Effector memory CD4-positive, alpha-beta T cell (primary cell): ENCODE measurements at places on chromosomes 2 and 18.

GRCh38 chr2:191514613-191515012, 163.3 kb upstream of the NABP1 start:
- no peak for DNase-seq

DNA sequence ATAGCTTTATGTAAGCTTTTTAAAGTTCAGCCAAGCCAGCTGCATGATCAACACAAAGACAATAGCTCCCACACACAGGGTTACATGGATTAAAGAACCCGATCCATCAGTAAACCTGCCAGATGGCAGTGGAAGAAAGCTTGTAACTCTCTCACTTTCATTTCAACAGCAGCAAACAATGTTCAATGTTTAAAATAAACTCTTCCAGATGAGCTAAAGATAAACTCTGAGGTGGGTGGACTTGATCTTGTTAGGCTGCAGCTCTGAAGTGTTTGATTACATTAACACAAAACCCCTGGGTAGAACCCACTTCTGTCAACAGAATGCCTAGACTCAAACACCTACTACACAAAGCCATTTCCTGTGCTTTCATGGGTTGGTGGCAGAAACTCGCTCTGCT, 13.9 kb downstream of the RDH14 start:
- DNase-seq: no peak

DNA sequence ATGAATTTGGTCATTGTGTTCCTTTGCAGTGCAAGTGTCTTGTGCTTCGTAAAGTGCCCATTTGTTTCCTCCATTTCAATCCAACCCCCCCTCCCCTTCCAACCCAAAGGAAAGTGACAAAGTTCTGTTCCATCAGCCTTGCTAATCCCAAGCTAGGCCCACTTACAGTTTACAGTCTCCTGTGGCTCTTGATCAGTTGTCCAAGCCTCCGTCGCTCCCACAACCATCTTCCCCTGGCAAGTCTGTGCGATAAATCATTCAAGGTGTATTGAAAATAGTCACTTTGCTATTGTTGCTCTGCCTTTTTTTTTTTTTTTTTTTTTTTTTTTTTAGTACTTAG, 6.5 kb downstream of the POU3F3 start:
- DNase-seq: no peak

DNA sequence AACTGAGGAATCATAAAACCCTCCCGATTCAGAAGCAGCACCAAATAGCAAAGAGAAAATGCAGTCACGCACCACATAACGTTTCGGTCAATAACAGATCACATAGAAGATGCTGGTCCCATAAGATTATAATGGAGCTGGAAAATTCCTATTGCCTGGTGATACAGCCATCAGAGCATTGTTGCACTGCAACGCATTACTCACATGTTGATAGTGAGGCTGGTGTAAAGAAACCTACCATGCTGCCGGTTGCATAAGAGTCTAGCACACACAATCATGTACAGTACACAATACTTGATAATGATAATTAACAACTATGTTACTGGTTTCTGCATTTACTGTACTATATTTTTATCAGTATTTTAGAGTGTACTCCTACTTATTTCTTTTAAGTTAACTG, 32.5 kb downstream of the RNF152 start:
- DNase-seq: no peak

DNA sequence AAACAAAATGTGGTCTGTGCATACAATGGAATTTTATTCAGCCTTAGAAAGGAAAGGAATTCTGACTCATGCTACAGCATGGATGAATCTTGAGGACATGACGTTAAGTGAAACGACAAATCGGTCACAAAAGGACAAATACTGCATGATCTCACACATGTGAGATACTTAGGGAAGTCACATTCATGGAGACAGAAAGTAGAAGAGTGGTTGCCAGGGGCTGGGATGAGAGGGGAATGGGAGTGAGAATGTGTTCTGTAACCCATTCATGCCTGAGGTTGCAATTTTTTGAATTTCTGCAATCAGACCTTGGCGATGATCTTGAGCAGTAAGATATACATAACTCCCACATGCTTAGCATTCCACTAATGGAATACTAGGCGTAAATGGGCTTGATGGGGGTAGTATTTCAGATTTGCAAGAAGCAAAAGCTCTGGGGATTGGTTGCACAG, 22.0 kb downstream of the FHL2 start:
- no peak for DNase-seq

DNA sequence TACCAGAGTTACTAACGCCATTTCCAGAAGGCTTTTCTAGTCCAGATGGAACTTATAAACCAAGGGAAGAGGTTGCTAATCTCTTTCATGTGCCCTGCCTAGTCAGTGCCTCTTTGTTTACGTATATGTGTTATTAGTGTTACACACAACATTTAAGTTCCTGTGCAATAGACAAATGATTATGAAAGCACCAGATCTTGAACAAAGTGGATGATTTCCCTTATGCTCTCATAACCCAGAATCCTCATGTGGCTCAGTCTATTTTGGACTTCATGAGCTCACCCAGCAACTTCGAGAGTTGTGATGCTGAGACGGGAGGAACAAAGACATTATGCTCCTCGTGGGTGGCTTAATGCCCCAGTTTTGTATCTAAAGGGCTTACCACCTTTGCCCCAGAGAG, 214.4 kb upstream of the SP5 start:
- no peak for DNase-seq

GRCh38 chr2:148909114-148909513, 34.1 kb downstream of the KIF5C start:
- DNase-seq: no peak

GRCh38 chr2:203857656-203858055, 9.9 kb upstream of the CTLA4 start:
- DNase-seq: no peak

DNA sequence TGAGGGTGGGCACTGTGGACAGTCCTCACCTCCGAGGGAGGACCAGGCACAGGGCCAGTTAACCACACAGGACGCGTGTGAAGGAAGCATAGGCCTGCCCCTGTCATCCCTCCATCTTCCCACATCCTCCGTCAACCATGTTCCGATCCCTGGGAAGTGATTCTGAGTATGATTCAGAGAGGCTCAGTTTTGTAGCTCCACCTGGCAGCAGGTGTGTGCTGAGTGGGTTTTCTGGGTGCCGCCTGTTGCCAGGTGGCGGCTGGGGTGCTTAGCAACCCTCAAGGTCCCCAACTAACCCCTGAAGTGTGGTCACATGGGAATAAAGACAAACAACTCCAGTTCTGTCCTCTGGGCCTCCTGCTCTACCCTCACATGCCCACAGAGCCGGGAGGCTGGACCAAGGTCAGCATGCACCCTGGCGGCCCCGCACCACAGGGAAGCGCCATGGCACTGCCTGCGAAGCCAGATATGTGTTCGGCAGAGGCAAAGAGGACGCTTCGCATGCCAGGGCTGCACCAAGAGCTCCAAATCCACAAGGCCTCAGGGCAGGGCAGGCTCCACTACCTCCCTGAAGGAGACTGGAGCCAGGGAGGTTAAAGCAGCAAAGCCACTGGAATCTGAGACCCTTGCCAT, 60.0 kb downstream of the ADCY3 start:
- no peak for DNase-seq

DNA sequence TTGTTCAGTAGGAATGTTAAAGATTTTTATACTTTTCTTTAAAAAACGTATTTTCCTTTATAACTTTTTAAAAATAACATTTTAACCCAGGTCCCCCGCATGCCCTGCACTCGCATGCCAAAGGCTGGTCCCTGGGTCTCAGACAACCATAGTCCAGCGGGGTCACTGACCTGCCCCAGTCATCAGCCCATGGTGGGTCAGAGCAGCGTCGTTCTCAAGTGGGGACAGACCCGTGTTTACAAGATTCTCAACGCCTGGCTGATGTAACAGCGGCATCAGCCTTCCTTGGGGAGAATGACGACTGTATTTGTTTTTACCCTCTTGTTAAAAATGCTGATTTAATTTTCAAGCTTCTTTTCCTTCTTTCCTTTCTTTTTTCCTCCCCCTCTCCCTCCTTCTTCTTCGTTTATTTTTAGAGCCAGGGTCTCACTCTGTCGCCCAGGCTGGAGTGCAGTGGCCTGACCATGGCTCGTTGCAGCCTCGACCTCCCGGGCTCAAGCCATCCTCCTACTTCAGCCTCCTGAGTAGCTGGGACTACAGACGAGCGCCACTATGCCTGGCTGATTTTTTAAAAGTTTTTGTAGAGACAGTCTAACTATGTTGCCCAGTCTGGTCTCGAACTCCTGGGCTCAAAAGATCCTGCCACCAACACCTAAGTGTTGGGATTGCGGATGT, 1.0 kb upstream of the EFHD1 start:
- DNase-seq: no peak

DNA sequence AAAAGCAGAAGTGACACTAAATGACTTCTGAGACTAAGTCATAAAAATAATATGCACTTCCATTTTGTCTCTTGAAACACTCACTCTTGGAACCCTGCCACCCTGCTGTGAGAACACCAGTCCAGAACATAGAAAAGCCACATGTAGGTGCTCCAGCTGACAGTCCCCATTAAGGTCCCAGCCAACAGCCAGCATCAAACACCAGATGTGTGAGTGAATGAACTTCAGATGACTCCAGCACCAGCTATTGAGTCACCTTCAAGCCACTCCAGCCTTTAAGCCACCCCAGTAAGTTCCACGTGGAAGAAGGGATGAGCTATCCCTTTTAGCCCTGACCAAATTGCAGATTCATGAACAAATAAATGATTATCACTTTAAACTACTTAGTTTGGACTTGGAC, 31.5 kb upstream of the LGALSL start:
- no peak for DNase-seq

DNA sequence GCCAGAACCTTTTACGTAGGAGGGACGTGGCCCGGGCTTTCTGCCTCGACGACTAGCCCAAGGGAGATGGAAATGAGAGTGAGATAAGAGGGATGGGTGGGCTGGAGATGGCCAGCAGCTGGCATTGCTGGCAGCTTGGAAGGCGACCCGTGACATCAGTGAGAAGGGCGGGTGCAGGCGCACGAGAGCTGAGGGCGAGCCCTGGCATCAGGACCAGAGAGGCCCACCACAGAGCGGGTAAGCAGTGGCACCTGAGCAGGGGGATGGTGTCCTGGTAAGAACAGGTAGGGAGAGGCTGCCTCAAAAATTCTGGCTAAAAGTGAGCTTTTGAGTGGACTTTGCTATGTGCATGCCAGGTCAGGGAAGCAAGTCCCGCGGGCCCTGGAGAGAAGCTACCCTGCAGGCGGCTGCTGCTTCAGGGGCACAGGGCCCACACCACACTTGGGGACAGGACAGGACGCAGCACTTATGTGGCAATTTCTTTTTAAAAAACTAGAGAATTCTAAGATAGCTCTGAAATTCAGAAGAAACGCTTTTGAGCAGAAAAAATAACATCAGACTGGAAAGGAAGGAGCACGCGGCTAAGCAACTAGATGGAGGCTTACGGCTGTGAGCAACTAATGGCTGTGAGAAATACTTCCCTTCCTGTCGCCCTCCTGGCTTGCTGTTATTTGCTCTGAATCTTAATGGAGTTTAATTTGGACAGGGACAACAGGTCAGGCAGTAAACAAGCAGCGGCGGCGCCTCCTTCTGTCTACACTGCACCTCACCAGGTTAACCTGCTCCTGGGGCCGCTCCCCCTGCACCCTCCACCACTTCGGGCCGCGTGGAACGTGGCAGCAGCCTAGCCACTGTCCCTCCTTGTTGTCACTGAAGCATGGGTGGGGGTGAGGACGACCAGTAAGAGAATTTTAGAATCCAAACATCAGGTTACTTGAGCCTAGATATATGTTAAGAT, 20.5 kb downstream of the THAP4 start:
- DNase-seq: no peak

- no peak for DNase-seq
Measured at GRCh38 chr2:227106845-227107759, 56.9 kb downstream of the COL4A4 start.

- no peak for DNase-seq
Measured at GRCh38 chr2:237418300-237418699, 4.3 kb upstream of the COL6A3 start.

DNA sequence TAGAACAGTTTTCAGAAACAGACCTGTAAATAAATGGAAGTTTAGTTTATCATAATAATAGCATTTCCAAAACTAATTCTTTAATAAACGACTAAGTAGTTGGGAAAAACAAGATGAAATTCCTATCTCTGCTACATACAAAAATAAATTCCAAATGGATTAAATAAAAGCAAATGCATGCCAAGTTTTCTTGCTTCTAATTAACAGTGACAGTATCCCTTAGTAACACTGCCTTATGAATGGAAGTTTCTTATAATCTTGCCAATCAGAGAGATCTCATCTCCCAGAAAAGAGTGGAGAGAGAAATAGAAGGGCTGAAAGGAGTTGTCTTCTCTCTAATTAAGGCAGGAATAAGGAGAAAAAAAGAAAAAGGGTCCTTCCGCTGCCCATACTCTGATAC, 133.9 kb downstream of the GFPT1 start:
- DNase-seq: no peak

DNA sequence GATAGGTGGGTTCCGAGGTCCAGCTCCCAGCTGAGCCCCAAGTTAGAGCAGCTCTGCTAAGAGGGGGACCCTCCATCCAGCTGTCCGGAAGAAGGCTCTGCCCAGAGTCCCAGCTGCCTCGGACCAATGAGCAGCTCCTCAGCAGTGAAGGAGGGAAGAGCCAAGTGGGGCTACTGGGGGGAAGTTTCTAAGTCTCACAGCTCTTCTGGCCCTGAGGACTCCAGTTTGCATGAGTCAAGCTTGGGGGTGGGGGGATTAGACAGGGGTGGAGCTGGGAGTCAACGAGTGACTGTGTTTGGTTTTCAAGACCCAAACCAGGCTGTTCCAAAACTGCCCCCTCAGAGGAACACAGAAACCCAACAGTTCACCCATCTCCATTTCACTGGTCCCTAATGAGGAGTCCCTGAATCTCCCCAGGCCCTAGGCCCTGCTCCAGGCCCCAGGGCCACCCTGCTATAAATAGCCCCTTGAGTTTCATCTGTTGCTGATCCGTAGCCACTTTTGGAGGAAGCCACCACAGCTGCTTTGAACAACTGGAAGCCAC, 100.9 kb downstream of the TNS1 start:
- DNase-seq: no peak

DNA sequence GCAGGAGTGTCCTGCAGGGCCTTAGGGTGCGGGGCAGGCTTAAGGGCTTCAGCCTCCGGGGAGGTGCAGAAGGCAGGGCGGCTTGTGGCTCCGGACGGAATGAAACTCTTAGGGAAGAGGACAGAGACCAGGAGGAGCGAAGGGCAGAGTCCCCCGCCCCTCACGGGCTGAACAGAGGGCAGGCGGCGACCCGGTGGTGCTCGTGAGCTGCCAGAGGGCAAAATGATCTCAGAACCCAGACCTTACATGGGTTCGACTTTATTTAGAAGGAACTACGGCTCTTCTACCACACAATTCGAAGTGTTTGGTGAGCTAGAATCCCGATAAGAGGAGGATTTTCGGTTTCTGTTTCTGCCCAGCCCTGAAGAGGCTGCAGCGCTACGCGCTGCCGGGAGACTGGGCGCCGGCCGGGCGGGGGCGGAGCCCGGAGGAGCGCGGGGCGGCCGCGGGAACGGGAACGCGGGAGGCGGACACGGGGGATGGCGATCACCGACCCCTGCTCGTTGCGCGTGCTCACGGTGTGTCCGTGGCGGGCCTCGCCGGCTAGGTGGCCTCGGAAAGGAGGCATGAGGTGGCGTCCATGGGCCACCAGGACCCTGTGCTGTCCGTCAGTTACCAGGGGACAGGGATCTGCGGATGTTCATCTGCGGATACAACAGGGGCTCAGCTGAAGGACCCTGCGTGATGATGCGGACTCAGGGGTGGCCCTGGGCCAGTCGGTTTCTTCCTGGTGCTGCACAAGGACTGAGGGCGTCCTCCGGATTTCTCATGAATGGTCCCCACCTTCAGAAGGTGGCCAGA, 4.2 kb upstream of the SP100 start:
- DNase-seq: peak; percentile 52
